Vagina (tissue), 2 donors: ENCODE measurements at places on chromosomes 4 and X.

DNA sequence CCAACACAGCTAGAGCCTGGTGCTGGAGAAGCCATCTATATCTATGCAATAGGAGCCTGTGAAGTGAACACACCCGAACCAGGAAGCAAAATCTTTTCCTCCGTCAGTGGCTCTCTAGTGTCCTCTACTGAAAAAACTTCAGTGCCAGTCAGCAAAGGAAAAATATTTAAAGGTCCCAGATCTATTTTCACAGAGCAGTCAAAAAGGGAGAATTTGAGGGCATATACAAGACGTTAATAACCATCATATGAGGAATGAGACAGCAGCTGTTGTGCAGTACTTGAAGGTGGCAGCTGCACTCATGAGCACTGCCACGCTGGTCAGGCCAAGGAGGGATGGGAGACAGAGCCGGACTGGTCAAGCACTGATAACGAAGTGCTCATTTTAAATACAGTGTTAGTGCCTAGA, 14.4 kb downstream of the MCUB start:
- DNase-seq = no peak

DNA sequence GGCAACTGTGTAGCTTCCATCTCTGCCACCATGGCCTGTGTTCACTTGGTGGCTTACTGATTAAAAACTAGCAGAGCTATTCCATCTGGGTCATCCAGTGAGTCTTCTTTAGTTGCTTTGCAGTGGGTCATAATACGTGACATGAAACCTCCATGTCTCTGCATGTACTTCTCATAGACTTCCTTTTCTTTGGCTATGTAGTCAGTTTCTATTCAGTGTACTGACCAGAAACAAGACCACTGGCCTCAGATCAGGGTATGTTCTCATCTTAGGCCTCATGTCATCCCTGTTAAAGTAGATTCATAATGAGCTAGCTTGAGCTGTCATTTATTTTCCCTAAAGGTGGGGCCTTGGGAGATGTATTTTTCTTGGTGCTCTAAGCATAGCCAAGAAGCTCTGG, 195.2 kb downstream of the CCNG2 start:
- DNase-seq = no peak

DNA sequence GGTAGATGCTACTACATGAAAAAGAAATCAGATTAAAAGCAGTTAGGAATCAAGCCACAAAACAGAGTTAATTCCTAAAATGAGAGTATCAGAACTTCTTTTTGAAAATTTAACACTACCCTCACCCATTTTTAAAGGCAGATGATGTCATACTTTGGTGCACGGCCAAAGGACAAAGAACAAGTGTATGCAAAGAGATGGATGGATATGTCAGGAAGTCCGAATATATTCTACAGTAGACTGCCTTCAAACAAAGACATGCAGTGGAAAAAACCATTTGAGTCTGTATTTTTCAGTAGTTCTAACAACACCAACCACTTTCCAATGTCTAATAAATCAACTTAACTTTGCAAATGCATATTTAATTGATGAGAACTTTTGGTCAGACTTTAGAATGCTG, 2.2 kb downstream of the AIFM1 start:
- DNase-seq = no peak

- DNase-seq = no peak
These were observed 69.6 kb downstream of the AGTR2 start for GRCh38 chrX:116239944-116240840.

DNA sequence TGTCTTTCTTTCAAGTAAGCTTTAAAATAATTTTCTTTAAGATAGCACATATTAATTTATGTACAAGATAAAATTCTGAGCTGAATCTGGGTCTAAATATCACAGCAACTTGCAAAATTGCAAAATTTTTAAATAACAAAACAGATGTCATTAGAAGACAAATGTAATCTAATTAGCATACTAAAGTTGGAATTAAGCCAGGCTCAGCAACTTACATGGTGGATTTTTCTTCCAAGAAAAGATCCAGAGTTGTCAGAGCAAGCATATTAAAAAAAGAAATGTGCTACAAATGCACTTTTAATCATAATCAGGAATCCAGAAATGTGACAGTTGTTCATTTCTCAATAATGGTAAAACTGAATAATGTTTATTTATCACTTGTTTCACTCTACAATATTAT, 906.9 kb upstream of the INTU start:
- no peak for DNase-seq

DNA sequence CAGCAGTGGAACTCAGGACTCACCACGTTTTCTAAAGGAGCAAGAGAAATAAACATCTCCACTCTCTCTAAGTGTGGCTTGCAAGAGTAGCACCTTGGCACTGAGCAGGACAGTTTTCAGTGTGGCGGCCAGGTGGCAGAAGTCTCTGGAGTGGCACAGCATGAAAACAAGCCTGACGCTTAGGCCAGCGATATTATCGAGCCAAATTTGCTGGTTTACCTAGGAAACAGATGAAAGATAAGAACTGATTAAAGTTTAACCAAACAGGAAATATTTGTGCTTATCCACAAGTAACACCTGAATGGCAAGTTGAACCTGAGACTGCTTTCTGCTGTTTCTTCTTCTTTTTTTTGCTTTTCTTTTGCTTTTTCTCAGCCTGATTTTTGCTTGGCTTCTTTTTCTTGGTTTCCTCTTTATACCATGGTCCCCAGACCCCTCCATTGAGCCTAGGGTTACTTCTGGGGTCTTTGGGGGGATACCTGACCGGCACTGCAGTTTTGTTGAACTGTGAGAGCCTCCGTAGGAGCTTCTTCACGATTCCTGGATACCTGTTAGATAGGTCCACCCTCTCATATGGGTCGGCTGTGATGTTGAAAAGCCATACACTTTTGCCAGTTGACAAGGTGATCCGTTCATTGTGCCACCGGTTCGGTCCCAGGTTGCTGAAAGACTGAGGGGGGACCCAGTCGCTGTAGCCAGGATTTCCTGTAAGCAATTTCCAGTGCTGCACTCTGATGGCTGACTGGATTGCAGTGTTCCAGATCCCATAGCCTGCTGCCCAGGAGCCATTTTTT, 77.3 kb downstream of the ARSJ start:
- DNase-seq = no peak

- no peak for DNase-seq
These were observed 219.0 kb downstream of the TLL1 start for GRCh38 chr4:166091912-166092510.

DNA sequence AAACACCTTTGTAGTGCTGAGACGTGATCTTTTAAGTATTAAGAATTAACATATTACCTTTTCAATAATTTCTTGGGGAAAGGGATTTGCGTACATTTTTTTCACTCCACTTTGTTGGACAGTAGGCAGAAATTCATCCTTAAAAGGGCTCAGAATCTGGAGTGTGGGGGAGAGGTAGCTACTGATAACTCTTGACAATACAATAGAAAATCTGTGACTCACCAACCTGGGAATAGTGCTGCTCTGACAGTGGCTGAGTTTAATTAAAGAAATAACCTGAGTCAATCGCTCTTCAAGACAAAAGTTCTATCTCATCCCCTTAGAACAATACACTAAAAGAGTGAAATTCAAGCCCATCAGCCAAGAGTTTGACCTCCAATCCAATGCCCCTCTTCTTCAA, 60.2 kb downstream of the SLC9A7 start:
- DNase-seq = no peak
